Activated T-helper 1 cell treated with anti-CD3 and anti-CD28 coated beads, Interleukin-12 subunit alpha, Interleukin-12 subunit beta, Interleukin-2, Interleukin-4 antibody, amounts not matched to agents 30 ng/mL and 10 ng/mL and 1 ng/mL, durations not matched to agents 14 hours and 24 hours and 36 hours (primary cell): ENCODE measurements at places on chromosomes 5 and 9. TPM values are rescaled to one million over a fixed set of nuclear protein-coding genes. Genes with fewer than 3 reads are reported as not detected.

C5 gene
- total RNA-seq, result 1.2 and 1.9 TPM in 2 replicates

- no peaks in the 10 kb centered on the region for H3K36me3 ChIP-seq
- no peak overlapping the region for H3K27ac ChIP-seq
- no peaks in the 10 kb centered on the region for H3K27me3 ChIP-seq
- no peak for DNase-seq
- H3K4me1 ChIP-seq, result no peaks in the 10 kb centered on the region
Observed at GRCh38 chr5:38866362-38867031, 20.7 kb downstream of the OSMR start.

OCLN gene
- 0.10 and 0.12 TPM in 2 replicates for total RNA-seq

DNA sequence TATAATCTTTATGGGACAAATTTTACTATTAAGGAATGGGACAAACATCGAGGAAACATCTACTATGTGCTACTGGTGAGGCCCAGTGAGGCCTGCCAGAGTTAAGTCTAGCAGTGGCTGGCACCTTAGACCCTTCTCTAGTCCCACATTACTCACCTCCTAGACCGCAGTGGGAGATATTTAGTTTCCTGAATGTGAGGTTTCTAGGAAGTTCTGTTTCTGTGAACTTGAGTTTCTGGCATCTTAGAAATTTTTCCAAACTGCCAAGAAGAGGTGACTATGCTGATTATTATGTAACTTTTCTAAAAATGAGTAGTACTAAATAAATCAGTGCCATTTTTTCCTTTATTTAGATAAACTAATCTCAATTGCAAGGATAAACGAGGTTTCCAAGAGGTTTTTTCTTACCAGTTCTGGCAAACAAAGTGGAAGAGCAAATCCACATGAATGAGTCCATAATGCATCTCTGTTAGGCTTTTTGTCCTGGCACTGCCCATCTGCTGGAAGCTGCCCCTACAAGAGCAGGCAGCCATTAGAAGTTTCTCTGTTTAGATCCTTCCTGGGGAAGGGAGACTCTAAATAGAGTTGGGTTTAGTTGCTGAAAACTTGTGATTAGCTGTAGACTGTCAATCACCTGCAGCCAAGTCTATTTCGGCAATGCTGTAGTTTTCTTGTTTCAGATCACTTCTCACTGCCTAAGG lies 348.7 kb downstream of the MAN2A1 start:
- H3K27ac ChIP-seq, result no peak overlapping the region
- peaks cover 2% of the 10 kb centered on the region for H3K36me3 ChIP-seq
- peaks cover 6% of the 10 kb centered on the region for H3K4me1 ChIP-seq
- DNase-seq, result no peak

- peaks cover 5% of the 10 kb centered on the region for H3K36me3 ChIP-seq
- H3K4me1 ChIP-seq, result no peaks in the 10 kb centered on the region
- no peaks in the 10 kb centered on the region for H3K27me3 ChIP-seq
- no peak for DNase-seq
Observed at GRCh38 chr5:32222723-32223470, 48.8 kb upstream of the GOLPH3 start.

- no peaks in the 10 kb centered on the region for H3K36me3 ChIP-seq
- H3K4me3 ChIP-seq, result no peak overlapping the region
- peaks cover 9% of the 10 kb centered on the region for H3K27me3 ChIP-seq
- no peaks in the 10 kb centered on the region for H3K4me1 ChIP-seq
- no peak for DNase-seq
- H3K27ac ChIP-seq, result no peak overlapping the region
Observed at GRCh38 chr5:133706506-133707430, 94.4 kb upstream of the FSTL4 start.

DNA sequence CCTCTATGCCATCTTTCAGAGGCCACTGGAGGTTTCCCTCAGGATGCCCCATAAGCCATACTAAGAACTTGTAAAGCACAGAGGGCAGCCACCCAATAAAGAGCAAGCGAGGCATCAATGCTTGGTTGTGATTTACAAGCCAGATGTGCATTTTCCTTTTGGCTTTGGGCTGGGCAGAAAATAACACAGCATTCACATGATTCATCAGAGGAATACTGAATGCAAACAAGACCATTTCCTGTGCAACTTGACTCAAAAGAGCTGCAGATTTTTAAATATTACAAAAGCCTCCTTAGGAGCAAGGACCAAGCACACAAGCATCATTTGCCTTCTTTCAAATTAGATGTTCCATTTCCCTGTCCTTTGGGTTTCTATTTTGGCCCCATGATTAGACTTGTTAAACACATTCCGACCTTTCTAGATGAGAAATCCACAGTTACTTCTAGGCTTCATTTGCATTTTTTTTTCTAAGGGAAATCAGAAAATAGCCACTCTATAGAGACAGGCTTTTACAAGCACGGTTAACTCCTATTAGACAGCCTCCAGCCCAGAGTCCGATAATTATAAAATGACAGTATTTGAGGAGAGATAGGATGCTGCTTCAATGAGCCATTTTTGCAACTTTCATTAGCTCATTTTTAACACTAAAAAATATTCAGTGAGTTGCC lies 207.8 kb downstream of the SEMA5A start:
- H3K36me3 ChIP-seq, result no peaks in the 10 kb centered on the region
- H3K4me3 ChIP-seq, result no peak overlapping the region
- no peak overlapping the region for H3K27ac ChIP-seq
- DNase-seq, result no peak
- no peaks in the 10 kb centered on the region for H3K4me1 ChIP-seq
- peaks cover 1% of the 10 kb centered on the region for H3K27me3 ChIP-seq

GRCh38 chr5:73412597-73412988 lies 36.0 kb downstream of the FOXD1 start:
- DNase-seq, result no peak
- no peaks in the 10 kb centered on the region for H3K4me1 ChIP-seq

DNA sequence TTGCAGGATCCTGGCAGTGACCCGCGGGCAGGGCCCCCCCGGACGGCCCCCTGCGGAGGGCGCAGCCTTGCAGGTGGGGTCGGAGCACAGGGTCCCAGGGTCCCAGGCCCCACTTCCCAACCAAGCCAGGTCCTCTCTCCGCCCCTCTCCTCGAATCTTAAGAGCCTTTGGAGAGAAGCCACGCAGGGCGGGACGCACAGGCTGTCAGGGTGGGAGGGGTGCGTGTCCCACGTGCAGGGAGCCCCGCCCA lies 18.4 kb upstream of the EGFL7 start:
- H3K36me3 ChIP-seq, result no peaks in the 10 kb centered on the region
- no peaks in the 10 kb centered on the region for H3K4me1 ChIP-seq
- H3K27ac ChIP-seq, result no peak overlapping the region
- H3K27me3 ChIP-seq, result peaks cover 30% of the 10 kb centered on the region

DNA sequence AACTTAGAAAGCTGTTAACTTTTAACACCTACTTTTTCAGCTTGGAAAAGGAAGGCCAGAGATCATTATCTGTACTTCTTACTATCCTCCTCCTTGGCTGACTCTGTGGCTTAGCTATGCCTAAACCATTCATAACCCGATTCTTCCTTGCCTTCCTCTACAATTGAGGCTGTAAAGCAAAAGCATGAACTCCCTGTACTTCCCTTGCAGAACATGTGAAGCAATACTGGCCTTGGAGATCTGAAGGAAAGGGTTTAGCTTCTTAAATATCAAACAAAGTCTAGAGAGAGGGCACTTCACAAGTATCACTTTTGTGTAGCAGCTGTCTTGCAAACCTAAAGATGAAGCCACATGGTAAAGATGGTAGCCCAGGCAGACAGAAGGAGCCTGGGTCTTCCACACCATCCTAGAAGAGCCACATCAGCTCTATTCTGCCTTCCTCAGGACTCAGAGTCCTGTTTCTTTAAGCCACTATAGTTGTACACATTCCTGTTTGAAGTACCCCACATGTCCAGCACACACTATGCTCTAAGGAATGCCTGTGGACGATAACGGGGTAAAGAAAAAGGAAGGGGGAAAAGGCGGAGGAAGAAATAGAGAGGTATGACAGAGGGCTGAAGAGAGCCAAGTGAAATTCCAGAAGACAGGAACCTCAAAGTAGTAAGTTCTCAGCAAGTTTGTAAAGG lies 169.2 kb downstream of the SLIT3 start:
- no peak for DNase-seq
- H3K27ac ChIP-seq, result no peak overlapping the region
- peaks cover 4% of the 10 kb centered on the region for H3K27me3 ChIP-seq
- H3K4me1 ChIP-seq, result no peaks in the 10 kb centered on the region
- H3K4me3 ChIP-seq, result no peak overlapping the region

DNA sequence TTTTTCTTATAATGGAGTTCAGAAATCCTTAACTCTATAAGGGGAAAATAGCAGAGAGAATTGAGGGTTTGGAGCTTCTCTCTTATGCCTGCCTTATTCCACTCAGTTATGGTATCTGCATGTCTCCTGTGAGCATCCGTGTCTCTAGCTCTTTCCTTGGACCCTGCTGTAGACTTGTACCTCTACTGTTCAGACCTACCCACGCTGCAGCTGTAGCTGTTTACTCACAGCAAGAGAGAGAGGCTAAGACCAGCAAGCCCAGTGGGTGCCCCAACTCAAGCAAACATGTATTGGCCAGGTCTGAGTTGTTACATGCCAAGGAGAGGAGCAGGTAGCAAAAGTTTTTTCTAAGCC lies 7.1 kb upstream of the PCSK1 start:
- H3K4me3 ChIP-seq, result no peak overlapping the region
- no peak for DNase-seq
- peaks cover 30% of the 10 kb centered on the region for H3K27me3 ChIP-seq
- no peaks in the 10 kb centered on the region for H3K36me3 ChIP-seq

- no peak overlapping the region for H3K27ac ChIP-seq
- peaks cover 4% of the 10 kb centered on the region for H3K36me3 ChIP-seq
- no peaks in the 10 kb centered on the region for H3K27me3 ChIP-seq
- no peak overlapping the region for H3K4me3 ChIP-seq
- no peaks in the 10 kb centered on the region for H3K4me1 ChIP-seq
Observed at GRCh38 chr5:417301-418161, 25.4 kb upstream of the EXOC3 start.

- no peak overlapping the region for H3K27ac ChIP-seq
- no peak overlapping the region for H3K4me3 ChIP-seq
- no peak for DNase-seq
- peaks cover 6% of the 10 kb centered on the region for H3K4me1 ChIP-seq
- H3K27me3 ChIP-seq, result peaks cover 14% of the 10 kb centered on the region
- peaks cover 5% of the 10 kb centered on the region for H3K36me3 ChIP-seq
Observed at GRCh38 chr5:52925001-52925400, 64.2 kb upstream of the ITGA2 start.

PCDHGA2 gene
- 0.08 and 0.17 TPM in 2 replicates for total RNA-seq

SLC28A3 gene
- 0.60 and 0.66 TPM in 2 replicates for total RNA-seq

DNA sequence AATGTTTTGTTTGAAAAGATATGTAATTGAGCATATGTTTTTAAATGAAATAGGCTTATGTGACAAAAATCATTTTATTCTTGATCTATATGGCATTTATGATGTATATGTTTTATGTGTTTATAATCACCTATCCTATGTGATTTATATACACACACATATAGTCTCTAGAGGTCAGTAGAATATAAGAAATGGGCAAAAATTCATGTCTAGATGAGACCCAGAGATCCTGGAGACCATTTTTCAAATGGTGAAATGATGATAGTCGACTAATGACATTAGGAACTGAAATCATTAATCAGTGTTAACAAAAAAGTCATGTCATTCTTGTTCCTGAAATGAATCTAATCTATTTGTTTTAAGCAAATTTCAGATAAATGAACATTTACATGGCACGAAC lies 709.2 kb upstream of the WWC1 start:
- no peak for DNase-seq
- H3K27me3 ChIP-seq, result no peaks in the 10 kb centered on the region
- H3K4me1 ChIP-seq, result no peaks in the 10 kb centered on the region

- H3K27ac ChIP-seq, result no peak overlapping the region
- H3K4me1 ChIP-seq, result no peaks in the 10 kb centered on the region
- no peak for DNase-seq
- H3K4me3 ChIP-seq, result no peak overlapping the region
Observed at GRCh38 chr5:63916786-63917185, 45.5 kb downstream of the HTR1A start.

- DNase-seq, result no peak
- no peaks in the 10 kb centered on the region for H3K4me1 ChIP-seq
- H3K4me3 ChIP-seq, result no peak overlapping the region
- peaks cover 9% of the 10 kb centered on the region for H3K27me3 ChIP-seq
Observed at GRCh38 chr5:78615697-78616096, 32.9 kb downstream of the LHFPL2 start.

DNA sequence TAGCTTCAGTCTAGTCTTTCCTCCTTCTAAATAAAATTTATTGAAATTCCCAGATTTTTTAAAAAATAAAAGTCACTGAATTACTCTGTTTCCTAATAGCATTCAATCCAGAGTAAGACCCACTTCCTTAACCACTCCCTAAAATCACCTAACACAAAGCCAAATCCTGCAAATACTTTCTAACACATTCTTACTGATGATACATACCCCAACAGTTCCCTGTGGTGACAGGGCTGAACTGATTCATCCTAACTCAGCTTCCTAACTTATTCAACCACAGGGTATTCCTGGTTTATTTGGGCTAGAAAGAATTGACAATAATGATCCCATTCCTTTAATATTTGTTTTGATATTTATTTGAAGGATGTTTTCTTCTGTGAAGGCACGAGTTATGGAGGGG lies 40.7 kb upstream of the ZNF300 start:
- no peaks in the 10 kb centered on the region for H3K4me1 ChIP-seq
- no peak overlapping the region for H3K27ac ChIP-seq
- no peaks in the 10 kb centered on the region for H3K27me3 ChIP-seq
- DNase-seq, result no peak

DNA sequence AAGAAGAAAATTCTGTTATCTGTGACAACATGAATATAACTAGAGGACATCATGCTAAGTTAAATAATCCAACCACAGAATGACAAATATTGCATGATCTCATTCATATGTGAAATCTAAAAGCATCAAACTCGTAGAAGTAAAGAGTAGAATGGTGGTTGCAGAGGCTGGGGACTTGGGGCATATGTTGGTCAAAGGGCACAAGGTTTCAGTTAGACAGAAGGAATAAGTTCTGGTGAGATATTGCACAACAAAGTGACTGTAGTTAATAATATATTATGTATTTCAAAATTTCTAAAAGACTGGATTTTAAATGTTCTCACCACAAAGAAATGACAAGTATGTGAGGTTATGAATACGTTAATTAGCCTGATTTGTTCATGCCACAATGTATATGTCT lies 24.8 kb downstream of the GRIA1 start:
- H3K27me3 ChIP-seq, result no peaks in the 10 kb centered on the region
- H3K36me3 ChIP-seq, result no peaks in the 10 kb centered on the region
- H3K4me3 ChIP-seq, result no peak overlapping the region
- no peak for DNase-seq
- H3K27ac ChIP-seq, result no peak overlapping the region
- no peaks in the 10 kb centered on the region for H3K4me1 ChIP-seq
